Melanocyte of skin (primary cell): ENCODE measurements at places on chromosomes 12 and 14. TPM values are rescaled to one million over a fixed set of nuclear protein-coding genes. Genes with fewer than 3 reads are reported as not detected.

The NELL2 gene
- 0.15 and 1.3 TPM in 2 replicates for total RNA-seq

The HOXC12 gene
- not detected in 2 replicates for total RNA-seq

The HOXC6 gene
- total RNA-seq = not detected in 2 replicates

The LRRK2 gene
- 16.7 and 19.9 TPM in 2 replicates for total RNA-seq

The SFSWAP gene
- total RNA-seq = 23.7 and 28.0 TPM in 2 replicates

The RFX4 gene
- total RNA-seq = not detected in 2 replicates

The KLRK1 gene
- not detected in 2 replicates for total RNA-seq

The RDH12 gene
- 1.1 TPM in 1 of 2 replicates, not detected in the other for total RNA-seq

The STX2 gene
- total RNA-seq = 20.6 and 30.2 TPM in 2 replicates

The CIROP gene
- total RNA-seq = not detected in 2 replicates

The PRPH gene
- not detected in 2 replicates for total RNA-seq

The INSM2 gene
- total RNA-seq = not detected in 2 replicates

The SERPINA10 gene
- total RNA-seq = not detected in 2 replicates
